Left colon (tissue), 2 donors: ENCODE measurements at places on chromosomes 7 and 10. TPM values are rescaled to one million over a fixed set of nuclear protein-coding genes. Genes with fewer than 3 reads are reported as not detected.

Gene PKD2L1
- 0.20 TPM for total RNA-seq

Gene SH2D4B
- not detected for total RNA-seq

Gene STEAP2
- total RNA-seq, result 25.2 TPM

Gene NYAP1
- 0.27 TPM for total RNA-seq

Gene SUN3
- total RNA-seq, result not detected

Gene UCMA
- not detected for total RNA-seq

Gene SHH
- 9.4 TPM for total RNA-seq

- DNase-seq, result no peak
Observed at GRCh38 chr10:133139551-133140065, 20.4 kb upstream of the KNDC1 start.

- DNase-seq, result no peak
Observed at GRCh38 chr10:102267748-102268147, 22.4 kb downstream of the GBF1 start.

DNA sequence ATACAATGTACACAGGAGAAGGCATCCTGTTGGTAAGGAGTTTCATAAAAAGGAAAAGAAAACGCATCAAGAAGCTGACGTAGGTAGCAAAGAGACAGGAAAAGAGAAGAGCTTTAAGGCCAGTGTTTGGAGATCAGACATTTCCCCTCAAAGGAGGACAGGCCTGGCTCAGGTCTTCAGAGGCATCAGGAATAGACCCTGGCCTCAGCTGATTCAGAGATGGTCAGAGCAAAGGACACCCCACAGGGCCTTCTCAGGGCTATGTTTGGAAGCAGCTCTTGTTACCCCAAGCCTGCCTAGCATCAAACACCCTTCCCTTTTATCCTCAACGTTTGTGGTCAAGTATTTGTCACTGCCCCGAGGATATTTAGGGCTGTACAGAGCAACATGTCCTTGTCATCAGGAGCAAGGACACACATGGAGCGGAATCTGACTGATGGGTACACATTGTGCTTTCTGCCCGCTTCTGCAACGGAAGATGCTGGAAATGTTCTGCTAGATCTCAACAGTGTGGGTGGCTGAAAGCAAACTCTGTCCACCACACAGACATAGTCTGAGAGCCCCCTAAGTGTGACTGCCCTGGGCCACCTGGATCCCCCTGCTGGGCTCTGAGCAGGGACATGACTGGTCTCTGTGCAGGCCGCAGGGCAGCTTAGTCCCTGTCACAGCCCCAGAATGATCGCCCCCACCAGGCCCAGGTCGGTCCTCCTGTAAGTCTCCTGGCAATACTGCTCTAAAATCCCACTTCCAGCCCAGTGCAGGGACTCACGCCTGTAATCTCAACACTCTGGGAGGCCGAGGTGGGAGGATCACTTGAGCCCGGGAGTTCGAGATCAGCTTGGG, 1.0 kb upstream of the ZDHHC4 start:
- DNase-seq, result peak; percentile 17

- no peak for DNase-seq
Observed at GRCh38 chr10:127345231-127345965, 149.0 kb upstream of the INSYN2A start.

DNA sequence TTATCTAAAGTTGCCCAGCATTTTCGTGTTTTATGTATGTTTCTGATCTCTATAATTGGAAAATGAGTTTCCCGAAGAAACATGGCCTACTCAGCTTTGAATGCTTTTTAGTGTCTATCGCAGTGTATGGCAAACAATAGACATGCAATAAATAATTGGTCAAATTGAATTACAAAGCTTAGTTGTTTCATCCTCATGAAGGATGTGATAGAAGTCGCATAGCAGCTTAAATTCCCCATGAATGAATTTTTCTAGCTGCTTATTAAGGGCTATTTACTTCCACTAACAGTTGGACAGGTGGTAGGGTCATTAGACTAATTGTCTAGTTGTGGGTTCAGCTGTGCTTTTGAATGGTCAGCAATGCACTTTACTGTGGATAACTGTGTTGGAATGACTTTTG, 467.3 kb upstream of the MBL2 start:
- no peak for DNase-seq

DNA sequence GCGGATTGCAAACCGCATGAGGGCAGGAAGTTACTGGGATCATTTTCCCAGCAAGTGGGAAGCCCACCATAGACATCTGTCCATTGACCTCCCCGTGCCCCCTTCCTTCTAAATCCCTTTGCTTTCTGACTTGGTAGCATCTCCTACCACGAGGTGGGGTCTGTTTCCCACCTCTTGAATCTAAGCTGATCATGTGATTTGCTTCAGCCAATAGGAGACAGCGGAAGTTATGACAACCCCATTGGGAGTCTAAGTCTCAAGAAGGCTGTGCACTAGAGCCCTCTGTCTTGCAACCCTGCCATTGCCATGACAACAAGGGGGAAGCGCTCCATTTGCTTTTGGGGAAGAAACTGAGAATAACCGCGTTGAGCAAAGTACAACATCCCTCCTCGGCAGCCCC, 39.2 kb upstream of the CARD11 start:
- DNase-seq, result no peak

DNA sequence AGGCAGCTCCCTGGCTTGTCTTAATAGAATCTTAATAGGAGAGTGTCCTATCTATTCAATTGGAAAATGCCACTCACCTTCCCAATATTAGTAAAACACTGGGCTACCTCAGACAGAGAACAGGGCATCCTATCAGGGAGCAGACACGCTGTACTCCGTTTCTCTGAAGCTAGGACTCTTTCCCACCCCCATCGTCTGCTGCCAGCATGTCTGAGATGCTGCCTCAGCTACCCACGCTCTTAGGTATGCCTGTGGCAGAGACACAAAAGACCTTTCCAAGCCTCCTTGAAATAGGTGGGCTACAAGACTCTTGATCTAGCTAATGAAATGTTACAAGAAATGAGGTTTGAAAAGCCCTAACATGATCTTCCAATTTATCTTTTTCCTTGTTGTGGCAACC, 2.5 kb upstream of the LRIT2 start:
- DNase-seq, result no peak

DNA sequence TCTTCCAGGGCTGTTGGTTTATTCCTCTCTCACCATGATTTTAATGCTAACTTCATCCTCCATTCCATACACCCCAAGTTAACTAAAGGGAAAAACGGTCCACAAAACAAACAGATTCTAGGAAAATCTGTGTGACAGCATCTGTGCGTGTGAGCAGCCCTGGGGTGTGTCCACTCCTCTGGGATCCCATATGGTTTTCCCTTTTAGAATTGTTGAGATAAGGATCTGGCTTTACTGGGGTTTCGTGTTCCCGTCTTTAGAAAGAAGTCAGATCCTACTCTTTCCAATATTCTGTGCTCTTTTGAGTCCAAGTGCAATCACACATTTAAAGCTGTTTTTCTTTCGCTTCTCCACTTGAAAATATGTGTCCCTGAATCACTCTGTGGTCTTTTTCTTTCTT, 257.1 kb downstream of the KLF6 start:
- no peak for DNase-seq

DNA sequence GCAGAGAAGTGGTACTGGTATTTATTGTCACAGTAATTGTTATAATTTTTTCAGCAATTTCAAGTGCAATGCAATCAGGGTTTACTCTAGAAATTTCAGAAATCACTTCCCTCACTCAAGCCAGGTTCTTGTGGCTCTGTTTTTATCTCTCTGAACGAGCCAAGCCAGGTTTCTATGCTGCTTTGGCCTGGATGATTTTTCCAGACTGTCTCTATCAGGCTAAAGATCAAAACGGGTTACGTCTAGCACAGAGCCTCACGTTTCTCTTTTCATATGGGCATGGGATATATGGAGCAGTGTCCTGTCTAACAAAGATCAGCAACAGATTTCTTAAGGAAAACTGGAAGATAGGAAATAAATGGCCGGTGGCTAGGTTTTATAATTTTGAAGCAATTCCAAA, 1105.3 kb downstream of the NRG3 start:
- no peak for DNase-seq

- DNase-seq, result no peak
Observed at GRCh38 chr10:131453721-131454634, 142.5 kb upstream of the TCERG1L start.

DNA sequence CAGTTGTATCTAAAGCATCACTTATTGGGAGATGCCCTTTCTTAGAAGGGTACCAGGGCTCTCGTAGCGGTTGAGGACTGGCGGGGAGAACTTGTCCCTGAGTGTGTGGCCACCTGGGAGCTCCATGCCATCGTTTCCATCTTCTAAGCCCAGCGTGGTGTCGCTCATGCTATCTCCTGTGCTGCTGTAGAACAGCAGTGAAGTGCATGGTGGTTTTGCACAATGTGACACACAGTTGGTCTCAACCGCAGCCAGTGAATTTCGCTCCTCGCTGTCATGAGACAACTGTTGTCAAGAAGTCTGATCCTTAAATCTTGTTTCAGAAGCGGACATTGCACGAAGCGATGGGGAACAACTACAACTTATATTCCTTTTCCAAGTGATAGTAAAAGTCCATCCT, 283.4 kb downstream of the GRID1 start:
- no peak for DNase-seq

GRCh38 chr10:19479854-19480253, 336.4 kb upstream of the PLXDC2 start:
- DNase-seq, result no peak

GRCh38 chr7:142231716-142232115, 26.1 kb downstream of the PRSS58 start:
- DNase-seq, result no peak

GRCh38 chr10:131141645-131142516, 169.6 kb downstream of the TCERG1L start:
- no peak for DNase-seq

GRCh38 chr7:68148440-68148839, 1151.8 kb downstream of the TYW1 start:
- no peak for DNase-seq

DNA sequence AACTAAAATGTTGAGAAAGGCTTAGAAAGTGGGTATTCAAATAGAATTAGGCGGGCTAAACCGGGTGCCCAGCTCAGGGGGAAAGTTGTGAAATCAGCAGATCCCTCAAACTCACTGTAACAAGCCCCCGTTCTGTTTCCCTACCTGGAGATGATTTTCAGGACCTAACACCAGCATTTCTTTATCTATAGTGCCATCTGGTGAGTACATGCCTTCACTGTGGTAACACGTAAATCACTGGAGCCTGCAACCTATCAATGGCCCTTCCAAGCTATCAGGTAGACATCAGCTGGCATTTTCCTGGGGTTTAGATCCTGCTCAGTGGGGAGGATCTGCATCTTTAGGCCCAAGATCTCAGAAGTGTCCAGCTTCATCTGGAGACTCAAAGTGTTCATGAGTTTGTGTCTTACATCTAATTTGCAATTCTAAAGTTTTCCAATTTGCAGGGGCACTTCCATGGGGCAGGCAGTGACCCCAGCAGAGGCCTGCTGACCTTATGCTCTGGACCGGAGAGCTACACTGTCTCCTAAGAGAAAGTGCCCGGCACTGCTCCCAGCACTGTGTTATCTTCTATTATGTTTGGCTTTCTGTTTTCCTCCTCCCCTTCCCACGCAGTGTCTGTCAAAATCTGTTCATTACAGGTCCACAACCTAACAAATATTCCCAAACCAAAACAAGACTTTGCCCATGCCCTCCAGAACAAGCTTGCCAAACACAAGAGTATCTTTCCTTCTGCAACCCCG, 132.5 kb downstream of the LSM5 start:
- DNase-seq, result no peak

DNA sequence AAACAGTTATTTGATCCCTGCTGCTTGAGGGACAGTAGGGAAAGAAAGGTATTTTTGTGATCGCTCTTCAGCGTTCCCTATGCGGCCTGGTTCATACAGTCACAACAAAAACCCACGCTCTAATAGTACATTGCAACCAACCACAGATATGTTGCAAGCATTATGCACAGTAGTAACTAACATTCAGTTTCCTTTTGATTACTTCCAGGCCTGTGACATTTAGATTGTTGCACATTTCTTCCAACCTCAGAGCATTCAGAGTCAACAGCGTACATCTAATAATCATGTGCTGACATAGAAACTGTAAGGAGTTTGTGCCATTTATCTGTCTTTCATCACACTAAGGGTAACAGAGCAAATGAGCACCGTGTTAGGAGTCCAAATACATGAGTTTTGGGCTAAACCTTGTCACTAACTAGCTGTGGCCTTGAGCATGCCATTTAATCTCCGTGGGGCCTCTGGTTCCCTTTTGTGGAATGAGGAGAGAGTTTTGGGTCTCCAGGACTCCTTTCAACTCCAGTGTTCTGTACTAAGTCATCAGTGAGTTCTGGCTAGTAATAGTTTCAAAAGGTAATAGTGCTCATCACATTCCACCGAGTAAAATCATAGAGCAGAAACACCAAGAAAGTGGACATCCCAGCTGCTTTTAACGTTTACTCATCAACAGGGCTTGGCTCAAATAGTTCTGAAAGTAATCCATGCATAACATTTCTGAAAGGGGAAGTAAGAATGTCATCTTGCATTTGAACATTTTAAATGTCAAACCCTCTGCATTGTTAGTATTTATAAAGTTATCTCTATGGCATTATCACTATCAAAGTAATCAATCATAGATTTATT, 99.0 kb upstream of the FZD1 start:
- no peak for DNase-seq

DNA sequence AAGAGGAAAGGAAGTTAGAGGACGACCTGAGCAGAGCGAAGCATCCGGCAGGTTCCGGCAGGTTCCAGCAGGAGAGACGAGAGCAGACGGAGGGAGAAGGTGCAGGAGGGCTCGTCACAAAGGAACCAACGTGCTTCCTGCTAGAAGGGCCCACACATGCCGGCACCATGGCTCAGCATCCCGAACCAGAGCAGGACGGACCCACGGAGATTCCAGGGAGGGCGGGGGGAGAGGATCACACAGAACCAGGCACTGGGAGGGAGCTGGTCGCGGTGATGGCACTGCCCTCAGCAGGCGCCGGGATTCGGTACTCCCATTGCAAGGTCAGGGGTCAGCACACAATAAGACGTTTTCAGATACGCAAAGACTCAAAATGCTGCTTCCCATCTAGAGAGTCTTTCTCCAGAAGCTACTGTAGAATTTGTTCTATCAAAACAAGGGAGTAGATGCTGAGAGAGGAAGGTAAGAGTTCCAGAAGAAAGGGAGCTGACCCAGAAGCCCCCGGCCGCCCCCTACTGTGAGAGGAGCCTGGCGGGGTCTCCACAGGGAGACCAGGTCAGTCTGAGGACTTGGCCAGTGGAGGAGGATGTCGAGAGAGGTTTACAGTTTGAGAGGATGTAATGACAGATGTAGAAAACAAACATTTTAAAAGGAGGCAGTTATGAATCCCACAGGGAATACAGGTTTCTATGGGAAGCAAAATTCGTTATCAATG, 23.6 kb upstream of the PWWP2B start:
- DNase-seq, result no peak

GRCh38 chr10:89047397-89047796, 56.8 kb downstream of the FAS start:
- no peak for DNase-seq
